ENCODE measurements at places on chromosomes 2 and 18.

GRCh38 chr2:63257473-63257872 is 206.8 kb downstream of the OTX1 start:
- DNase-seq: no peak

GRCh38 chr2:122531290-122532071 is 776.0 kb downstream of the TSN start:
- no peak for DNase-seq

DNA sequence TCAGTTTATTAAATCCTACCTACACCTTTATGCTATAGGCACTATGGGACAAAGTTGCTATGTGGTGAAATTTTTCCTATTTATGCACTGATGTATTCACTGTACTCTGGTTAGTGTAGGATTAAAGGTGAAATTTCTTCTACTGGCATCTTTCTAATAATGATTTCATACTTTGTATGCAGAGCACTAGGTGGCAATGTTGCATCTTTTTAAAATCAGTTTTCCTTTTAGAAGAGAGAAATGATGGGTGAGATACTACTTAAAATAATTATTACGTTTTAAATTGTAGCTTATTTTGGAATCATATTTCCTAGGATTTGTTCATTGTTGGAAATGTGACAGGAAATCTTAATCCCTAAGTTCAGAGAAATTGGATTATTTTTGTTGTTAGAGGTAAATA is 150.9 kb downstream of the CD8B2 start:
- DNase-seq: no peak

GRCh38 chr2:100799686-100800085 is 20.3 kb upstream of the NPAS2 start:
- peak; percentile 13 for DNase-seq

DNA sequence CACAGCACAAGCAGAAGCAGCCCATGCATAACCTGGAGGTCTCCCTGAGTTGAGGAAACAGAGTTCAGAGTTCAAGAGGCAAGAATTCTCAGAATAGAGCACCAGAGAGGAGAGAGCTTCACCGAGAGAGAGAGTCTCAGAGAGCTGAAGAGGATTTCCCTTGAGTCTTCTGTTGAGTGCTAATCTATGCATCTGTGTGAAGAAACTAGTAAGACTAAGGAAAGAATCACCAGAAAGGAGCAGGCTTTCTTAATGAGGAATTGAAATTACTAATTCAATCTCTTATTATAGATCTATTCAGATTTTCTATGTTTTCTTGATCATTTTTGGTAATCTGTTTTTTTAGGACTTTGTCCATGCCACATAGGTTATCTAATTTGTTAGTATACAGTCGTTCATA is 89.3 kb upstream of the CTAGE1 start:
- no peak for DNase-seq

DNA sequence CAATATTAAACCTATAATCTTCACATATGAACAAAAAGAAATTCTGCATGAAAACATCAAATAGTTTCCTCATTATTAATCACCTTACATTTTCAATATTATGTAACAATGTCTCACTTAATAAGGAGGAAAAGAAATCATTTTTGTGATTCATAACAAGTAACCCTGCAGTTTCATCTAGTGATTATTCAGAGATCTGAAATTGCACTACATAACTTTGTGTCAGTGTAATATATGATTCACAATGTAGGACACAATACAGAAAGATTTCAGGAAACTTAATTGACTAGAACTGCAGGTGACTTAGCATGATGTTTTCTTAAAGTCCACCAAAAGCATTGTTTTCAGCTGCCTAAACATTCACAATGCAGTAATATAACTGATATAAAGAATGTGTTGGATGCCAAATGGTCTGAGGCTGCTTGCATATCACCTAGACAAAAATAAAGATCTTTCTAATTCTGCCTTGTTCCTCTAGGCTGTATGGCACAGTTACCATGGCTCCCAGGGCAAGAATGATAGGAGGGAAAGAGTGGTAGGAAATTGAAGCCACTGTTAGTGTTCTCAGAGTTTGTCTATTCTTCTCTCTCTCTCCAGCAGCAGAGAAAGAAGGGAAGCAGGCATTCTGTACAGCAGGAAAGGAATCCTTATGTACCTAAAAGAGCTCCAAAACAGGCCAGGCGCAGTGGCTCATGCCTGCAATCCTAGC is 366.6 kb downstream of the FSIP2 start:
- DNase-seq: no peak
